ENCODE measurements at places on chromosomes 5 and 9.

DNA sequence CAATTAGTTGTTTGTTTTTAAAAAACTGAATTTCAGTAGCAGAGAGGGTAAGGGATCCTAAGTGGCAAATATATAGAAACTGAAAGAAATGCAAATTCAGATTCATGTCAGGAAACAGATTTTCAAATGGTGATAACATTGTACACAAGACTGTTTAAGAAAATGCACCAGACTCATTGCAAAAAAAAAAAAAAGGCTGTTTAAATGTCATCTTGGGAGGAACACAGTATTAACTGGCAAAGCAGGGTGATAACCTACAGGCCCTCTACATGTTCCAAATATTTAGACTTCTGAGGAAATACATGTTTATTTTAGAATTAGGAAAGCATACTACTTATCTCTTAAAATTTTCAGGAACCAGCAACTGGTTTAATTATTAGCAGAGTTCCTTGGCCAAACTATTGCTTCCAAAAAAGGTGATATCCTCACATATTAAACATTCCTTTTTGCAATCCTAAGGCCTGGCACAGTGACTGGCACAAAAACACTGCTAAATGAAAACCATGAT, 114.5 kb downstream of the TSSK1B start:
- no peak for DNase-seq

DNA sequence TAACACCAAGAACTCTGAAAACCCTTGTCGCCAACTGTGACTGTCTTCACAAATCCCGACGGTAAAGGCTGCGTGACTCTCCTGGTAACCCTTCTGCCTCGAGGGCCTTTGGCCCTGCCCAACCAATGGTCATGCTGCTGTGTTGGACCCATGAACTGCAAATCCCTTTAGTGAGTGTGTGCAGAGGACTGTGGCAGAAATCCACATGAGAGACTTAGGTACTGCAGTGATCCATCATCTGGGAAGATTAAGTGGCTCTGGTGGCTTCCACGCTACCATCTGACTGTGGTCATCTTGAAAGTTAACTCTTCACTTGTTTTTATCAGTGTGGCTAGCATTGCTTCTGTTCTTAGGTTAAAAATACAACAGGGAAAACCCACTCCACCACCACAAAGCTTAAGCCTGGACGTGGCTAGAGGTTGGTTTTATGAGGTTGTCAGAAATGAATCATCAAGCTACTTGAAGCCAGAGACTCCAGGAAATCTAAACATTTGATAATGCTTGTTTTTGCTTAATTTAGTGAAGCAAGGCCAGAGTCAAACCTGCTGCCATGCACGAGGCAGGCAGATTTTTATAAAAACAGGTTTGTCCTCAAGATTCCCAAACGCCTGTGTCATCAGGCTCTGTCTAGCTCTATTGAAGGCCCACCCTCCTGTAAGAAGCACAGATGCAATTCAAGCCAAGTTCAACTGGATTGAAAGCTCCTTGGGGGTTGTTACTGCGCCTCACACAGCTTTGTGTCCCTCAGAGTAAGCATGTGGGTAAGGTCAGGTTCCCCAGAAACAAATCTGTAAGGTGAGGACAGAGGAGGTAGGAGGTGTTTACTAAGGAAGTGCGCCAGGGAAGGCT, 52.7 kb upstream of the ERCC6L2 start:
- no peak for DNase-seq

GRCh38 chr9:5696884-5697283, 68.0 kb downstream of the RIC1 start:
- no peak for DNase-seq

DNA sequence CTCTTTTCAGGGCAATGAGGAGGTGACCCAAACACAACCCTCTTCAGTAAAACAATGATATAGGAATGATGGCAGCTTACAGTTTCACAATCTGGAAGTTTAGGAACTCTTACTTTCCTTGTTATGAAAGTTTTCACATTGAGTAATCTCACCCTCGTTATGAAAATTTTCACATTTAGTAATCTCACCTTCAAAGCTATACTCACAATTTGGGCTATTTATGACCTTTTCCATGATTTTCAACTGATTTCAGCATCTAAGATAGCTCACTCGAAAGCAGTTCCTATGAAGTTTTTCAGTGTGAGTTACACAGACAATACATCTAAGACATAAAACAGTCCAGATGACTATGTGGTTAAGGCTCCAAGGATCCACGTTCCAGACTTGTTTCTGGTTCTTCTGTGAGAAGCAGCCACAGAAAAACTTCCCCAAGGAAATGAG, 57.1 kb downstream of the FOXD1 start:
- DNase-seq: no peak

DNA sequence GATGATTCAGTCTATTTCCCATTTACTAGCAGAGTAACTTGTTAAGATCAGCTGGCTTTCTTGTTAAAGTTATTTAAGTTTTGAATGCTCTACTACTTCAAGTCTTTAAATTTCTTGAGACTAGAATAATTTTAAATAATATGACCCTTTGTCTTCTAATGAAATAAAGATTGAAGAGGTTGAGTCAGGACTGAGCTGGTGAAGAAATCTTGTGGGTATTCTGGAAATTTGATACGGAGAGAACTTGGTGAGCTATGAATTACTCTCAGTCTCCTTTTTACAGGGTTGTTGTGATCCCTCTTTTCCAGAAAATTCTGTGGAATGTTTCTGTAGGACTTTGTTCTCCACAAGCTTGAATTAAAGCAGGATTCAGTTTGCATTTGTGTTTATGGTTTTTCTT, 29.3 kb downstream of the RNF20 start:
- no peak for DNase-seq

DNA sequence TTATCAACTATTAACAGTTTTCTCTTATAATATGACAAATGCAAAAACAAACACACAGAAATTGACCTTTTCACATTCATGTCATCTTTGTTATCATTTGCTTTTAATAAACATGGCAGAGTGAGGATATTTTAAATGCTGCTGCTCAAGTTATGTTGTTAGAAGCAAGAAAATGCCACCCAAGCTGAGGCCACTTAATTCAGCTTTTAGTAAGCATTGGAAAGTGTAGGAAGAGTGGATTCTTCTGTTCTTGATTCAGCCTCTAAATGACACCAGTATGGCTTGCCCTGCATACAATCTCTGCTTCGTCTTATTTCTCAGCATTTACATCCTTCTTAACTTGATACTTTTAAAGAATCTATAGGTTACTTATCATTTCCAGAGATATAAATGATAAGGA, 420.4 kb upstream of the POU5F2 start:
- DNase-seq: no peak

DNA sequence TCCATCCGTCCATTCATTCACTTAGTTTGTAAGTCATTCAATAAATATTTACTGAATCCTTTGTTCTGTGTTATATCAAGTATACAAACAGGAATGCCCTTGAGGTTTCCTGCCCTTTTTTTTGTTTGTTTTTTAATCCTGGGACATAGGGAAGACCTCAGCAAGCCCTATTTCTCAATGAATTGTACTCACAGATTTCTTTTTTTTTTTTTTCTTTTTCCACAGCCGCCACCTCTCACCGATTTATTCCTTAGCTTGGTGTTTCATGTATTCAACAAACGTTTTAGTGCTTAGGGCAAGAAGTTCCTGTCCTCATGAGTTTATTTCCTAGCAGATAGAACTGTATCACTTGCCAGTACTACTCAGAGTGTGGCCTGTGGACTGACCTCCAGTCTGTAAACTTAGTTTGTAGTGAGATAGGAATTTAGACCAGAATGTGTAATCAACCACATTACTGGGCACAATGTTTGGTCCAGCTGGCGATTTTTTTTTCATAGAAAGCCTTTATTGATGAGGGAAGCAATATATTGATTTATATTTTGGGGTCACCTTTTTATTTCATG, 35.4 kb upstream of the C5orf47 start:
- no peak for DNase-seq

- peak; percentile 44 for DNase-seq
Observed at GRCh38 chr9:134560206-134560605, 81.4 kb upstream of the COL5A1 start.

DNA sequence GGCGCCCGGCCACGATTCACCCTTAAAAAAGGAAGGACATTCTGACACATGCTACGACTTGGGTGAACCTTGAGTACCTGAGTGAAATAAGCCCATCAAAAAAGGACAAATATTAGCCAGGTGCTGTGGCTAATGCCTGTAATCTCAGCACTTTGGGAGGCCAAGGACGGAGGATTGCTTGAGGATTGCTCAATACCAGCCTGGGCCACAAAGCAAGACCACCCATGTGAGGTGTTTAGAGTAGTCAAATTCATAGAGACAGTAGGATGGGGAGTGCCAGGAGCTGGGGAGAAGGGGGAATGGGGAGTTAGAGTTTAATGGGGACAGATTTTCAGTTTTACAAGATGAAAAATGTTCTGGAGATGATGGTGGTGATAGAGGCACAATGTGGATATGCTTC, 32.1 kb upstream of the IER5L start:
- DNase-seq: no peak

DNA sequence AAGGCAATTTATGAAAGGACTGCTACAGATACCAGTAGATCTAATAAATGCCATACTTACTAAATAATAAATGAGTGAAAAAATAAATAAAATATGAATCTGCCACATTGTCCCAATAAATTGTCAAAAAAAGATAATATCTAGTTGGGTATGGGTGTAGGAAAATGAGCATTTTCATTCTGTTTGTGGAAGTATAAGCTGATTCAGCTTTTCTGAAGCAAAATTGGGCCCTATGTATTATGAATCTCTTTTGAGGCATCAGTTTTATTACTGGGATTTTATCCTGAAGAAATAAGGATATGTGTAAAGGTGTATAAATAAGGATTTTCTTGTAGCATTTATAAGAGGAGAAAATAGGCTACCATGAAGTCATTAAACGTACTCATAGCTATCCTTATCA, 46.1 kb downstream of the CAVIN4 start:
- DNase-seq: no peak

GRCh38 chr9:3150074-3150473, 306.2 kb upstream of the PUM3 start:
- no peak for DNase-seq

GRCh38 chr5:142829801-142830220, 59.6 kb downstream of the ARHGAP26 start:
- DNase-seq: no peak

- no peak for DNase-seq
Observed at GRCh38 chr5:115486728-115487127, 57.8 kb downstream of the FEM1C start.

GRCh38 chr5:96439477-96440184, 6.6 kb upstream of the PCSK1 start:
- DNase-seq: no peak

GRCh38 chr5:68839019-68839552, 254.7 kb upstream of the SLC30A5 start:
- no peak for DNase-seq

- DNase-seq: no peak
Observed at GRCh38 chr5:34703767-34704713, 47.9 kb downstream of the RAI14 start.

- DNase-seq: peak; percentile 35
Observed at GRCh38 chr9:128108269-128109049, 19.1 kb downstream of the PTGES2 start.

- no peak for DNase-seq
Observed at GRCh38 chr9:22118810-22119521, 109.9 kb upstream of the CDKN2B start.

DNA sequence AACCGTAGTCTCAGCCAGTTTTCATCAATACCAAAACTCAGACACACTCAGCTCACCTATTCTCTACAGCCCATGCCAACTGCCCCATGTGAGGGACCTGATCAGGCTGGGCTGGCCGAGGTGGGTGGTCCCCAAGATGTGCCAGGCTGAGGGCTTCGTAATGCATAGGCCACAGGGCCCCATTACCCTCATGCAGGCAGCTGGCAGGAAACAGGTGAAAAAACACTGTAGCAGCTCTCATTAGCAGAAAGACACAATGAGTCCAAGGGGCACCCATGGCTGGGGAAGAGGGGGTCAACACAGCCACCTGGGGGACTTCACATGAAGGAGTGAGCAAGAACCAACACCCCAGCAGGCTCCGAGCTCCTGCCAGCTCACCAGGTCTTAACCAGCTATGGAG, 8.2 kb downstream of the IPPK start:
- DNase-seq: peak; percentile 45

DNA sequence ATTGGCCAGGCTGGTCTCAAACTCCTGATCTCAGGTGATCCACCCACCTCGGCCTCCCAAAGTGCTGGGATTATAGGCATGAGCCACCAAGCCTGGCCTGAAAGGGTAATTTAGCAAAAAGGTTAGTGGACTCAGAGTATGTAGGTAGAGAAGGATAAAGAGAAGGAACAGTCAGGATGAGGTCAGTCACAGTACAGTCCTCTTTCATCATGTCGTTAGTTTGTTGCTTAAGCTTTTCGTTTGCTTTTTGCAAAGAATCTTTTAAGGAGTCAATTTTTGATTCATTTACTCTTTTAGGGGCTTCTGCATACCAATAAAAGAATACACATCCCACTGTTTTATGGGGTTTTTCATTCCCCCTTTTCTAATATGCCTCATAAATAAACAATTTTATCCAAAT, 17.8 kb upstream of the GBGT1 start:
- no peak for DNase-seq

DNA sequence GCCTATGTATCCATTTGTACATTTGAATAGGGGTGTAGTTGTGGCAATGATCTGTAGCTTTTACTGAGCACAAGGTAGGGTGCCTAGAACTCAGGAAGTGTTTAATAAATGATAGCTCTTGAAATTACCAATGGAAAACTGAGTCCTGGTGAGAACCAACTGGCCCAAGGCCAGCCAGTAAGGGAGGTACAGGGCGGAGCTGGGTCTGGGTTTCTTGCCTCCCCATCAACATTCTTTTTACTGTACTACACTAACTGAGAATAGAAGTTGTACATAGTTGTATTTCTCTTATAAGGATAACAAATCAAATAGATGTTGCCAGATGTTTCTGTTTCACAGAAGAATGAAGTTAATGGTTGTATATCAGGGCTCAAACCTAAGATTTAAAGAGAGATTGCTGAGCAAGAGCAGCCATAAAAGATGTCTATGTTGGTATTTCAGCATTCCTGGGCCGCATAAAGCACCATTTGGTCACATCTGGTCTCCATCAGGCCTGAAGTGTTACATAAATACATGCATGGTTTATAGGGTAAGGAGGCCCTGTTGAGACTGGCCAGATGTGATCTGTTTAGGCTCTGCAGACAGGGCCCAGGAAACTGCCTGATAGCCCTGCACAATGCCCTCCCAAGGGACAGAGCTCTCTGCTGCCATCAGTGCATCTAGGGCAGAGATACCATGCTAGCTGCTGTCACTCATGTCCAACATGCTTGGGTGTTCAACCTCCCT, 210.5 kb downstream of the NXNL2 start:
- DNase-seq: no peak

DNA sequence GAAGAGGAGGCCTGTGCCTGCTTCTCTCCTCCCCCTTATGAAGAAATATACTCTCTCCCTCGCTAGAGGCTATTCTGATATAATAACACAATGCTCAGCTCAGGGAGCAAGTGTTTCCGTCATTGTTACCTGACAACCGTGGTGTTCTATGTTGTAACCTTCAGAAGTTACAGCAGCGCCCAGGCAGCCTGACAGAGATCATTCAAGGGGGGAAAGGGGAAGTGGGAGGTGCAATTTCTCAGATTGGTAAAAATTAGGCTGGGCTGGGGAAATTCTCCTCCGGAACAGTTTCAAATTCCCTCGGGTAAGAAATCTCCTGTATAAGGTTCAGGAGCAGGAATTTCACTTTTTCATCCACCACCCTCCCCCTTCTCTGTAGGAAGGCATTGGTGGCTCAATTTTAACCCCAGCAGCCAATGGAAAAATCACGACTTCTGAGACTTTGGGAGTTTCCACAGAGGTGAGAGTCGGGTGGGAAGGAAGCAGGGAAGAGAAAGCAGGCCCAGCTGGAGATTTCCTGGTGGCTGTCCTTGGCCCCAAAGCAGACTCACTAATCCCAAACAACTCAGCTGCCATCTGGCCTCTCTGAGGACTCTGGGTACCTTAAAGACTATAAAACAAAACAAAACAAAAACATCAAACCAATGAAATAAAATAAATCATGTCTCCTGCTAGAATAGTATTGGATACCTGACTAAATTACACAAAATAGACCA, 1.3 kb downstream of the TMEM174 start:
- DNase-seq: no peak

Measured in posterior cingulate gyrus (tissue), 11 donors.